ENCODE measurements at places on chromosomes 12 and 14. TPM values are rescaled to one million over a fixed set of nuclear protein-coding genes. Genes with fewer than 3 reads are reported as not detected.

GARIN6 gene
- total RNA-seq = not detected

JPH4 gene
- 3.2 TPM for total RNA-seq

ENDOU gene
- not detected for total RNA-seq

EIF2S1 gene
- total RNA-seq = 118 TPM

IAPP gene
- 0.15 TPM for total RNA-seq

CLEC9A gene
- total RNA-seq = not detected

KRT79 gene
- not detected for total RNA-seq

- H3K27ac ChIP-seq = no peak overlapping the region
- H3K4me3 ChIP-seq = no peak overlapping the region
- DNase-seq = no peak
- no peaks in the 10 kb centered on the region for H3K4me1 ChIP-seq
These were observed 53.0 kb downstream of the ETNK1 start for GRCh38 chr12:22677781-22678574.

DTX1 gene
- total RNA-seq = 5.2 TPM

TTC8 gene
- 22.6 TPM for total RNA-seq

DNA sequence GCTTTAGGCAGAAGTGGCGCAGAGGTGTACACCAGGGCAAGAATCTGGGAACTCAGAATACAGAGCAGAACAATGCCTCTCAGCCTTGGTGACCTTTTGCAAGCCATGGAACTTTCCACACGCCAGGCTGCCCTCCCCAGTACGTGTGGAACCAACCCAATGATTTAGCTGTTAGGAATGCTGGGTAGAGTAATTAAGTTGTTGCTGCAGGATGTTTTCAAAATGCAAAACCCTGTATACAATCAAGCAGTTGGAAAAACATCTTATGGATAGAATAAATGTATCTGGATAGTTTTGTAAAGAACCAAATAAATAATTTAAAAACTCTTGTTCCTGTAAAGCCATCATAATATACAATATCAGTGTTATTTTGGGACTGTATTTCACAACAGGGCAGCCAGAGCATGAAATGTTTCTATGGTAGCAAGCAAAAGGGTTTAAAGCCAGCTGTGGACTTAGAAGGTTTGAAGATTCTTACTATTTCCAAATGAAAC is 19.4 kb downstream of the PPP1R36 start:
- DNase-seq = peak; percentile 18
- H3K4me1 ChIP-seq = peaks cover 10% of the 10 kb centered on the region
- H3K27ac ChIP-seq = no peak overlapping the region
- H3K36me3 ChIP-seq = no peaks in the 10 kb centered on the region
- H3K27me3 ChIP-seq = no peaks in the 10 kb centered on the region

DNA sequence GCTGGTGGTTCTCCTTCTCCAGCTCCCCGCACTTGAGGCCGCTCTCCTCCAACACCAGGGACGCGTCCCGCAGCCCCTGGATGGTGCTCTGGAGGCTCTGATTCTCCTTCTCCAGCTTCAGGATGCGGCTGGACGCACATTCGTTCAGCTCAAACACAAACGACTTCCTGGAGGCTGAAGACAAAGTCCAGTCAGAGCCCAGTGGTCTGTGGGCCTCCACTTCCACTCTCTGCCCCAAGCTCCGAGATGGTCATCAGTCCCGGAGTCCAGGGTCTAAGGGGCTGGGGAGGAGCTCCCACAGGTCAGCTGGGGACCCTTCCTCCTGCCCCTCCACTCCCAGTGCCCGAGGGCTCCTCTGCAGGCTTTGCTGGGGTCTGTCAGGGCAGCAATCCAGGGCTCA is 76.6 kb upstream of the GPR68 start:
- peaks cover 5% of the 10 kb centered on the region for H3K4me1 ChIP-seq
- H3K4me3 ChIP-seq = no peak overlapping the region
- no peaks in the 10 kb centered on the region for H3K36me3 ChIP-seq
- no peak overlapping the region for H3K27ac ChIP-seq

DNA sequence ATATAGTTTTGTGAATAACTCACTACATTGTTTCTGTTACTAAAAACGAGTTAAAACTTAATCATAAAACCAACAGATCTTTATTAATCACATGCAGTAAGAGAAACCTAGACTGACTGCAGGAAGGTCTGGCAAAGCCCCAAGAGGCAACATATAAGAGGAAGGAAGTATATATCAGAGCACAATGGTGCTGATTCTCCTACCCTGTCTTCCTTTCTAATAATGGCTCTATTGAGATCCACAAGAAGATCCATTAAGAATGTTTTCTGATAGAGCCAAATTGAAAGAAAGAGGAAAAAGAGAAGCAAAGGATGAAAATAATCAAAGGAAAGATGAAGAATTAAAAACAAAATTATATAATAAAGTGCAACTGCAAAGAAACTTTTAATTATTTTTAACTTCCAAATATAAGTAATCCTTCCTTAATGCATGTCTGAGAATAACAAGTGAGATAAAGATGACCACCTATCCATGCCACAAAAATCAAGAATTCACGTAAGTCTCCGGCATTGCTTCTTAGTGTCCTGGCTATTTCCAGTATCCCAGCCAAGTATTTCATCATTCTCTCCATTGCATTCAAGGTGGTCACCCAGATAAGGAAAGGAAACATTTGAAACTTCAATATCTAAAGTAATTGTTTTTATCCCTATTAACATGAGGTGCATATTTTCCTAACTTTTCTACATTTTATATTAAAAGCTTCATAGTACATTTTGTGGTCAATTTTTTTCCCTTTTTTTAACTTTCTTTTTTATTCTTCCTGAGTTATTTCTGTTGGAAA is 62.2 kb downstream of the SOX5 start:
- H3K27me3 ChIP-seq = no peaks in the 10 kb centered on the region
- H3K4me1 ChIP-seq = peaks cover 18% of the 10 kb centered on the region
- no peak overlapping the region for H3K27ac ChIP-seq
- H3K4me3 ChIP-seq = no peak overlapping the region
- H3K36me3 ChIP-seq = peaks cover 20% of the 10 kb centered on the region
